Activated CD4-positive, alpha-beta T cell treated with anti-CD3 and anti-CD28 coated beads, Interleukin-2, amount 50 U/mL, for 4 hours (primary cell): ENCODE measurements at places on chromosomes 1 and 21.

GRCh38 chr1:169115891-169116585 lies 9.5 kb downstream of the ATP1B1 start:
- DNase-seq, result no peak

DNA sequence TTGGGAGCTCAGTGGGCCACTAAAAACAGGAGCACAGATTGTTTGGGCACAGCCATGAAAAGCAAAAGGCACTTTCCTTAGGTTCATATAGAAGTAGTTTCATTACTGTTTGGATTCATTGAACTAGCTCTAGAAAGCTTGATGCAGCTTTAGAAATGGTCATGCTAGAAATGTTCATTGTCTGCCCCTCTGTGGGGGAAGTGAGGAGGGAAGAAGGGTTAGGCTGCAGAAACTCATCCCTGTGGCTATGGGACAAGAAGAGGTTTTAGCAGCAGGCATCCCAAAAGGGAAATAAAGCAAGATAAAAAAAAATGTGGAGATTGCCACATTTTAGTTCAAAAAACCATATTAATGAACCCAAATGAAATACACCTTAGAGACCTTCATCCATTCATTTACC lies 359.6 kb upstream of the PTBP2 start:
- DNase-seq, result no peak

DNA sequence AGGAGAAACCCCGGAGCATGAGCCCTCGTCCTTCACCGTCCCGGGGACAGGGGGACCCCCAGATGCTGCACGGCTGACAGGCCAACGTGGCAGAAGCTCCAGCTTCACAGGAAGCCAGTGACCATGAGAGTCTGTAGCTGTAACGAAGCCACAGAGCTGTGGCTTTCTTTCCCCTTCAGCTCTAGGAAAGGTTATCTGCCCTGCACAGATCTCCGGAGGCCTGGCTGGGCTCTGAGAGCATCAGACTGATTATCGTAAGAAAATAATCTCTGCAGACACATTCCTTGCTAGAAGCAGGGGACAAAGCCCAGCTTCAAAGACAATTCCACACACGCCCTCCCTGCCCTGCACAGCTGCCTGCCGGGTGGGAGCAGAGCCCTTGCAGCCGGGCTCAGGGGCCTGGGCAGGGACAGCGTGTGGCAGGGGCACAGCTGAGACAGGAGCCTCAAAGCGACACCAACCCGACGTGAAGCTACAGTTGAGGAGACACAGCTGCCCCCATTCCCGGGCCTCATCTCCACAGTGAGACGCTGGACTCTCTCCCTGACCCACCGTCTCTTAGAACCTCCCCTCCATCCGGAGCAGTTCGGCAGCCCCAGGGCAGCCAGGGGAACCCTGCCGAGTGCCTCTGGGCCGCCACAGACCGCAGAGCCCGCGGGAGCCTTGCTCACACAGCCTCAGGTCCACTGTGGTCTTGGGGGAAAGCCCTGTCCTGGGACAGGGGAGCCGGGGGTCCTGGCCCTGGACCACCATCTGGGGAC lies 30.6 kb downstream of the POFUT2 start:
- no peak for DNase-seq

- no peak for DNase-seq
Observed at GRCh38 chr21:31837618-31838390, 35.0 kb upstream of the HUNK start.

GRCh38 chr1:181593042-181593441 lies 109.7 kb downstream of the CACNA1E start:
- no peak for DNase-seq

GRCh38 chr21:27561116-27561515 lies 594.2 kb upstream of the ADAMTS5 start:
- DNase-seq, result no peak

GRCh38 chr1:159229896-159230295 lies 25.2 kb downstream of the ACKR1 start:
- DNase-seq, result no peak
